ENCODE measurements at places on chromosomes 12 and 14. TPM values are rescaled to one million over a fixed set of nuclear protein-coding genes. Genes with fewer than 3 reads are reported as not detected.

Gene DERA
- 50.3 TPM for total RNA-seq

Gene CPNE6
- total RNA-seq: not detected

Gene EIF2S3B
- total RNA-seq: 7.6 TPM

Gene ORAI1
- 35.3 TPM for total RNA-seq

Gene DRAM1
- total RNA-seq: 26.9 TPM

Gene FAM222A
- 14.2 TPM for total RNA-seq

Gene TSPAN19
- 0.59 TPM for total RNA-seq

Gene OTX2
- 12.0 TPM for total RNA-seq

Gene FAM90A1
- total RNA-seq: not detected

Gene SERPINA12
- not detected for total RNA-seq

Gene TULP3
- total RNA-seq: 49.4 TPM

Gene KRT82
- total RNA-seq: not detected

Gene GPR68
- total RNA-seq: 5.4 TPM

Gene INSM2
- not detected for total RNA-seq
